ENCODE measurements at places on chromosomes 1 and 21.
A peak's percentile ranks its signal among the peaks of the same experiment; 100 is the strongest.

- DNase-seq: no peak
Observed at GRCh38 chr1:33004613-33005012, 32.1 kb downstream of the AK2 start.

DNA sequence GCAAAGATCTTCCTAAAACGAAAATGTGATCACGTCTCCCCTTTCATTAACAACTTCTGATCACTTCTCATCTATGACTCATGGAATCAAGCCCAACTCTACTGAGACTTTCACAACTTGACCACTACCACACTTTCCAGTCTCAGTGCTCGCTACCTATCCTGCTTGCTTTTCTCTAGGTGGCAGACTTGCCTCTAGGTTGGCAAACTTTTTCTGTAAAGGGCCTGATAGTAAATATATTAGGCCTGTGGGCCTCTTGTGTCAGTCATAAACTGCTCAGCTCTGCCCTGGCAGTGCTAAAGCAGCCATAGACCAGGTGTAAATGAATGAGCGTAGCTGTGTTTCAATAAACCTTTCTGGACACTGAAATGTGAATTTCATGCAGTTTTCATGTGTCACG is 21.5 kb upstream of the HMGB4 start:
- no peak for DNase-seq

- no peak for DNase-seq
Observed at GRCh38 chr1:180544050-180544449, 14.7 kb upstream of the OVAAL start.

- no peak for DNase-seq
Observed at GRCh38 chr21:28938726-28939125, 54.0 kb downstream of the LTN1 start.

- DNase-seq: peak; percentile 78
Observed at GRCh38 chr1:224245188-224245587, 62.1 kb downstream of the DEGS1 start.

GRCh38 chr1:208485512-208485911 is 241.3 kb upstream of the PLXNA2 start:
- no peak for DNase-seq

DNA sequence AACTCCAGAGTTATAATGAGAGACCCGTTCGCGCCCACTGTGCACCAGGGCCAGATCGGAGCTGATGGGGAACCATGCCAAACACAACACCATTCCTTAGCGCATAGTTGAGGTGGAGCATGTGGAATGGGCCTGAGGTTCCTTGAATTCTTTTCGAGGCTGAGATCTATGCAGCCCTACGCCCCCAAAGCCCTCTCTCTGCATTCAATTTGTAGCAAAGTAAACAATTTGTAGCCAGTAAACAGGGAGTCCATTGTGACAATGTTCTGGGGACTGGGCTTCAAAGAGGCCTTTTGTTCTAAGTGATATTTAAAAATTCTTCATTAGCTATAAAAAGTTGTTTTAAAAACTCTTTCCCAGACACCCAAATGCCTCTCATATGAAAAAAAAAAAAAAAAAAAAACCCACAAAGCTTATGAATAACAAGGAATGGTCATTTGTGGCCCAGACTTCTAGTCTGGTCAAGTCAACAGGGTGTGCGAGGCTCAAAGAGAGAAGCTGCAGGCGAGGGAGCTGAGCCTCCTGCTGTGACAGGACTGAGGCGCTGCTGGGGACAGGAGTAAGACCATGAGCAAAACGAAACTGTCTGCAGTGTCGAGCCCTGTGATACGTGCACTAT is 30.6 kb upstream of the KCNE2 start:
- no peak for DNase-seq

DNA sequence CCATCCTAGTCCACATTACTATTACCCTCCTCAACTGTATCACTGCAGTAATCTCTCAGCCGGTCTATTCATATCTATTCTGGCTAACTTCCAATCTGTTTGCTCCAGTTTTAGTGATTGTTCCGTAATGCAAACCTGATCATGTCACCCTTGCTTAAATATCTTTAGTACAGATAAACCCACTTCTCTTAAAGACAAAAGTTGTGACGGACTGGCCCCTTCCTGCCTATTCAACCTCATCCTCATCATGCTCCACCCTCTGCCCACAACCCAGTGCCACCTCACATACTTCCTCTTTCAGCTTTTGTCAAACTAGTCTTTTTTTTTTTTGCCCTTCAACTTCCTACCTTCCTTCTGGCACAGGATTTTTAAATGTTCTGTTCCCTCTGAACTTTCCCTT is 2.8 kb upstream of the C1orf162 start:
- DNase-seq: peak; percentile 92

DNA sequence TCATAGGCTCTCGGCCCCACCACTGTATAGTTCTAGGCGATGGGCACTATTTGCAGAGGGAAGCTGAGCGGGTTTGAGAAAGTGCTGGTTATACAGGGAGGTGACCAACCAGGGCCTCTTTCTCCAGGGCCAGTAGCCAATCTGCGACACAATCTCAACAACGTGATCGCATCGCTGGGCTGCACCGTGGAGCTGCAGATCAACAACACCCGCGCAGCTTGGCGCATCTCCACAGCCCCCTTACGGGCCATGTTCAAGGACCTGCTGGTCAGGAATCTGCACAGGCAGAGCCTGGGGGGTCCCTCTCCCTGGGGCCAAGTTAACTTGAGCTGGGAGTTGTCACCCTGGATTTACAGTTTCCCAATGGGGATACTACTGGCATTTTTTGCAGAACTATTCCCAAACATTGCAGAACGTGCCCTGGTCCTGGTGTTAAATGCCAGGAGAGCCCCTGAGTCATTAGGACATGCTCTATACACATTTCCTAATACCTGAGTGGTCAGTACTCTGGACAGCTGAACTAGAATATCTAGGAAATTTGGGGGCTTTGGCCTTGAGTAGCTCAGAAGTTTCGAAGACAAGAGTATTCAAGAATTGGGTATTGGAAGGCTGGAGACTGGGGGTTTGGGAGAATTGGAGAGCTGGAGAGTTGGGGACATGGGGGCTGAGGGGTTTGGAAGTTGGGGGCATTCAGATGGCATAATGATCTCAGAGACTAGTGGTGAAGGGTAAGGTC is 6.9 kb downstream of the DCST1 start:
- DNase-seq: no peak

DNA sequence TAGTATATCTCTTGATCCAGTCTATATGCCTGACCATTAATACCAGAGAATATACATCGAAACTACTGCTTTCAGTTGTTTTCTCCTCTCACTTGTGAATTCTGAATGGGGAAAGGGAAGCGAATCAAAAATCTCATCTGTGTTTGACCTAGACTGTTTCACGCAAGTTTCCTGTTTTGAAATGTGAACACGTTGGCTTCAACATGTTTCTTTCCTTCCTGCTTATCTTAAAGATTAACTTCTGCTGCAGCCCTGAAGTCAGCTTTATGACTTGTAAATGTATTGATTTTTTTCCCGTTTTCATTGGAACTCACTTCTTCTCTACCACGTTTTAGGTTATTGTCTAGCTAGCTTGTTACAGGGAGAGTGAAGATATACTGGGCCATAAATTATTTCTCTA is 49.9 kb downstream of the SNX27 start:
- DNase-seq: no peak

All from B cell (primary cell).